ENCODE measurements at places on chromosomes 11 and 22.

DNA sequence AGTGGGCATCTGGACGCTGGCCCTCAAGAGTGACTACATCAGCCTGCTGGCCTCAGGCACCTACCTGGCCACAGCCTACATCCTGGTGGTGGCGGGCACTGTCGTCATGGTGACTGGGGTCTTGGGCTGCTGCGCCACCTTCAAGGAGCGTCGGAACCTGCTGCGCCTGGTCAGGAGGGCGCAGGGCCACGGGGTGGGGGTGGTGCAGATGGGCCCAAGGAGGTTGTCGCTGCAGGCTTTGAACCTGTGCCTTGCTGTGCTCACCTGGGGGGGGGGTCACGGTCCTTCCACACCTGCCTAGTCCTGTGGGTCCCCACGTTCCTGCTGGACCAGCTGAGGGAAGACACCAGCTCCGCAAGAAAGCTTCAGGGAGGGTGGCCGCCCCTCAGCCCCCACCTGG is 3.5 kb downstream of the CD151 start:
- no peak for DNase-seq

- no peak for DNase-seq
Observed at GRCh38 chr22:32622004-32622743, 147.6 kb downstream of the FBXO7 start.

- peak; percentile 35 for DNase-seq
Observed at GRCh38 chr11:111194860-111195568, 50.5 kb upstream of the POU2AF2 start.

GRCh38 chr22:46639843-46640242 is 19.7 kb downstream of the GRAMD4 start:
- DNase-seq, result no peak

DNA sequence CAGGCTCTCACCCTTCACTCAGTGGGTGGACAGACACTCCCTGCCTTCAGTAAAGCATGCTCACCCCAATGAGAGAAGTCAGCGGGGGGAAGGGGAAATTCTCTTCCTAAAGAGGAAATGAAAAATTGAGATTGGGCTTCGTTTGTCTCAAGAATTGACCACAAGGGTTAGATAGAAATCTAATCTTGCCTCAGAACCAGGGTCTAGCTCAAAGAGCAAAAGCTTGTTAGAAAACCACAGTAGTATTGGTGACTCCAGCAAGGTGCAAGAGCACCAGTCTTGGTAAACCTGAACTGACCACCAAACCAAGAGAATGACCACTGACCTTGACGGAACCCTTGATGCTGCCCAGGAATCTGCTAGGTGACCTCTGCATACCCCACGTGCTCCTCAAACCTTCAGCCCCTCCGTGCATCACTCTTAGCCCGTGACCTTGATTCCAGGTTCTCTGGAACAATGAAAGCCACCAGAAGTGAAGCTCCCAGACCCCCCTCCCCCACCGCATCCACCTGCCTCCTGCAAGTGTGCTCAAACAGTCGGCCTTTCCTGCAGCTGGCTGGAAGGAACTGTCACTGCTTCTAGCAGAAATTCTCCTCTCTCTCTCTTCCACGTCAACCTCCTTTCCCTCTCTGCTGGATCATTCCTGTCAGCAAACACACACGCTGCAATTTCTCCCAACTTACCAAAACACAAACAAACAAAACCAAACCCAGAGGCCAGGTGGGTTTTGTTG is 3.1 kb upstream of the TMA7B start:
- peak; percentile 89 for DNase-seq
